ENCODE measurements at places on chromosomes 3 and 15.

DNA sequence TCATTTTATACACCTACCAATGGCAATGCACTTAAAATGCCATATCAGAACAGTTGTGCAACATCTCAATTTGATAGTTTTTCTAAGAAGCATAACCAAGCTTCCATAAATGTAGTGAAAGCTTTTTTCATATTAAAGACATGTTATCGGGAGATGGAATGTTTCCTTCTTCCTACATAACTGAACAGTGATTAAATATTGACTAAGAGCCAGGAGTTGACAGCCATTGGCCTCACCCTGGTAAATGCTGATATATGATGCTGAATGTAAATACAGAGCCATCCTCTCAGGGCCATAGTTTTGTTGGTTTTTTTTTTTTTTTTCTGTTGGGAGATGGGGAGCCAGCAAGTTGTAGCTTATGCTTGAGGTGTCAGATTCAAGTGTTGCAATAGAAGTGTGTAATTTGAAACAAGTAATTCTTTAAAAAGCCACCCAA is 203.3 kb upstream of the IL12A start:
- no peak for DNase-seq

- DNase-seq = no peak
Measured at GRCh38 chr3:174332391-174332790, 526.7 kb upstream of the NAALADL2 start.

DNA sequence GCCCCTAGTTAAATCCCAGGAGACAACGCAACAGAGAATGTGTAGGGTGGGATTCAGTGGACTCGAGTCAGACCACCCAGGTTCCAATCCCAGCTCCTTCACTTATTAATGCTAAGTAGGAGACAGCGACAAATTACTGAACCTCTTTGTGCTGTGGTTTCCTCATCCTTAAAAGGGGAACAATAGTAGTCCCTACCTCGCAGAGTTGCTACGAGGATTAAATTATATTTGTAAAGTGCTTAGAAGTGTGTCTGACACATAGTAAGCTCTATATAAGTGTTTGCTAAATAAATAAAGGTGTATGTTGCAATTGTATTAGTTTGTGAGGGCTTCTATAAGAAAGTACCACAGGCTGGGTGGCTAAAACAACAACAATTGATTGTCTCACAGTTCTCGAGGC is 58.0 kb upstream of the PPARG start:
- DNase-seq = no peak

- DNase-seq = no peak
Measured at GRCh38 chr15:38665586-38666305, 101.1 kb upstream of the RASGRP1 start.

DNA sequence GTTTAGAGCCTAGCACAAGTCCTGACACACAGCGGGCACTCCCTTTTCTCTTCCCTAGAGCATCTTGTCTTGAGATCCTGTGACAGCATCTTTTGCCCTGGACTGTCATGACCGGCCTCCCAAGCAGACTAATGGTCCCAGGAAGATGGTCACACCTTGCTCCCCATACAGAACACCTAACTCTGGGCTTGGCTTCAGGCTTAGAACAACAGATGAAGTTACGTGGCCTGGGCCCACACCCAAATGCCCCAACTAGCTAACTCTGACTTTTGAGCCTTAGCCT is 781 bp upstream of the IP6K1 start:
- no peak for DNase-seq

DNA sequence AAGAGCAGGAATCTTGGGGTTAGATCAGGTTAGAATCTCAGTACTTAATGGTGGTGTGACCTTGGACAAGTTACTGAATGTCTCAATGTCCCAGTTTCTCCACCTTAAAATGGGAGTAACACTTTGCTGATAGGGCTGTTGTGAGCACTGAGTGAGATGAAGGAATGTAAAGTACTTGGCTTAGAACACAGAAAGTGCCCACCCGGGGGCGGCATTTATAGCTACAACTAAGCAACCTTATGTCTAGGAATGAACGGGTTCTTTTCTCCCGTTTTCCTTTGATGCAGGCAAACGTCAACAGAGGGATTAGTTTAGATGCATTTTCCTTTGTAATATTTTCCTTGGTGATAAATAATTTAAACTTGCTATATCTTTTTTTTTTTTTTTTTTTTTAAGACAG is 176.6 kb downstream of the USP13 start:
- no peak for DNase-seq

GRCh38 chr3:78076379-78076778 is 1036.5 kb downstream of the ROBO2 start:
- no peak for DNase-seq

DNA sequence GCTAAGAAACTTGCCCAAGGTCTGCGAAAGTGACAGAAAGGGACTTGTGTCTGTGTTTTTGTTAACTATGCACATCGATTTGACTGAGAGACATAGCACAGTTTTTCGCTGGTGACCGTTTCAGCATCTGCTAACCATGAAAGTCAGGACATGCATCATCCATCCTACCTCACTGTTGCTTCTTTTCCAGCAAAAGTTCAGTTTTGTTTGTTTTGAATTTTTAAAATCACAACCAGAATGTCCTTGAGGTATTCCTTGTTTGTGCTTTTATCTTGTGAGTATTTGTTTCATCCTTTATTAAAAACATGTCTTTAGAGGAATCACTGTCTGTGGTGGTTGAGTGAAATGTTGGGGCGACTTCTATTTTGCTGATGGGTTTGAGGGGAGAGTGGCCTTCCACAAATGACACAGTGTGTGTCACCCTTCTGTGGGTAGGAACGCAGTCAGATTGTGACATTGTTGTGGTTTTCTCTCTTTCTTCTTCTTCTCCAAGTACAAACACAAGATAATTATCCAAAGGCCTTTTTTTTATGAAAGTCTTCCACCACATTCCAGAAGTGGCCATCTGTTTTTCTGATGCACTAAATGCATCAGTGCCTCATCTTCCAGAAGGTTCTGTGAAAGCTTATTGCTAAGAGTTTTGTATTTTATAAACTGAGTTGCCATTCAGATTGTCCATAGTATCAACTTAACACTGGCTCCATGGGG is 214.4 kb upstream of the NR2E3 start:
- DNase-seq = no peak

- DNase-seq = no peak
Measured at GRCh38 chr15:74831813-74832495, 5.5 kb downstream of the CPLX3 start.

DNA sequence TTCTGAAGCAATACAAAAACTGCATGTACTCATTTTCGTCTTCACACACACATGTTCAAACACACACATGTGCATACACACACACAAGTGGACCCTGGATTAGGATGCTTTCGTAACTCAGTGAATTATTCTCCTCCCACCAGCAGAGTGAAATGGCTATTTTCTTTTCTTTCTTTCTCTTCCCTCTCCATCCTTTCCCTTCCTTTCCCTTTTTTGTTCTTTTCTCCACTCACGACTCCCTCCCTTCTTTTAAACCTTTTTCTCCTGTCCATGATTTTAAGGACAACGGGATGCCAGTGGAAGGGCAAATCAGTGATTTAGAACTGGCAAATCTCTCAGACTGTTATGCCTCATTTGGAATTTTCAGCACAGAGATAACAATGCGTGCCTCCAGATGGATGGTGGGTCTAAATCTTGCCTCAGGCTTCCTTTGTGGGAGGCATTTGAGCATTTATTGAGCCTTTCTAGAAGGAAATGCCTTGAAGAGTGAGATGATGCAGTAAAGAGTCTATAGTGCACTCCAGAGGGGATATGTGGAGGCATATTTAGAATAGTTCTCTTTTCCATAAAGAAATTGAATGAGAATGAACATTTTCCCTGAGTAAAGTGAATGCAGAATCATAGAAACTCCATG is 130.4 kb upstream of the SLC7A14 start:
- DNase-seq = no peak

GRCh38 chr3:196708467-196708866 is 3.6 kb downstream of the CEP19 start:
- no peak for DNase-seq

DNA sequence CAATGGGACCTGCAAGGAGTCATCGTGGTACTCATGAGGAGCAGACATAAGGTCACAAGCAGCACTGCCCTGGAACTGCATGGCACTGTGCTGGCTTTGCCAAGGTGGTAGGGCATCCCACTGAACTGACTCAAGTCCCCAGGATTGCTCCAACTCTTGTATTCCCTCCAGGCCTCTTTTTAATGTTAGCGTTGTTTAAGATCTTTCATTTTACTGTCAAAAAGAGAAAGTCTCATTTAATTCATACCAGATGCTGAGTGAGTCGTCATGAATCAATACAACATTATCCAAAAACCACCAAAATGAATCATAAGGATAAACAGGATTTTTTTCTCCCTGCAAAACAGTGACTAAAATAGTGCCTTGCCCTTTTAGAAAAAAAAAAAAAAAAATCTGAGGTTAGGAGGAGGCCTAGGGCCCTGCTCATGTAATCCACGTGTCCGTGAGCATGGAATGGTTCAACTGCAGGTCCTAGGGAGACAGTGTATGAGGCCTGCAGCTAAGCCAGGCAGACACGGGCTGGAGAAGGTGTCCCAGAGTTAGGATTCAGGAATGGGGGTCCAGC is 36.7 kb upstream of the BLM start:
- no peak for DNase-seq

DNA sequence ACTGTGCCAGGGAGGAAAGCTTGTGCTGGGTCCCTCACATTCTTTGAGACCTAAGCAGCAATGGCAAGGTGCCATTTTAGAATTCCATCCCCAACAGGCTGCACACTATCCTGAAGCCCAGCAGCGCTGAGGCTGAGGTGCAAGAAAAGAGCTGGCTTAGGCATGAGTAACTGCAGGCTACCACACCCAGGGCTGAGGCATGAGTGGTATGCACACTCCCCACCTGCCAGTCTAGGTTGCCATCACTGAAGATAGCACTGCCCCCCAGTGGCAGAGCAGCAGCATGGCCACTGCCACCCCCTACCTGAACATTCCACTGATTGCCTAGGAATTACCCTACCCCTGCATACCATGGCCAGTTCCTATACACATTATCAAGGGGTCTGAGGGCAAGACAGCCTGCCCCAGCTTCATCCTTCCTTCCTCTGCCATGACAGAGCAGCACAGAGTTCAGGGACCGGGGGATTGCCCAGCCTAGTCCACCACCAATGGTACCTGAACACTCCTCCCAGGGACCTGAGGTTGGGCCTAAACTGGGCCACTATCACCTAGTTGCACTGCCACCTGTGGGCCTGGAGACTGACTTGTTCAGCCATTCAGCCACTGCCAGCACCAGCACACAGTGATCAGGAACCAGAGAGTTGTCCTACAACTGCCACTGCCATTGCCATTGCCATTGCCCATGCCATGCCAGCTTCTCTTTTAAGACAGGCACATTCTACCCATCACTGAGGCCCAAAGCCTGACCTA is 129.8 kb downstream of the SATB1 start:
- peak; percentile 66 for DNase-seq
